Right lobe of liver (tissue), 6 donors: ENCODE measurements at places on chromosomes 4 and X.

- DNase-seq, result no peak
These were observed 57.8 kb upstream of the XAGE1B start for GRCh38 chrX:52574416-52575275.

- DNase-seq, result no peak
These were observed 4.0 kb downstream of the TXK start for GRCh38 chr4:48130100-48130499.

DNA sequence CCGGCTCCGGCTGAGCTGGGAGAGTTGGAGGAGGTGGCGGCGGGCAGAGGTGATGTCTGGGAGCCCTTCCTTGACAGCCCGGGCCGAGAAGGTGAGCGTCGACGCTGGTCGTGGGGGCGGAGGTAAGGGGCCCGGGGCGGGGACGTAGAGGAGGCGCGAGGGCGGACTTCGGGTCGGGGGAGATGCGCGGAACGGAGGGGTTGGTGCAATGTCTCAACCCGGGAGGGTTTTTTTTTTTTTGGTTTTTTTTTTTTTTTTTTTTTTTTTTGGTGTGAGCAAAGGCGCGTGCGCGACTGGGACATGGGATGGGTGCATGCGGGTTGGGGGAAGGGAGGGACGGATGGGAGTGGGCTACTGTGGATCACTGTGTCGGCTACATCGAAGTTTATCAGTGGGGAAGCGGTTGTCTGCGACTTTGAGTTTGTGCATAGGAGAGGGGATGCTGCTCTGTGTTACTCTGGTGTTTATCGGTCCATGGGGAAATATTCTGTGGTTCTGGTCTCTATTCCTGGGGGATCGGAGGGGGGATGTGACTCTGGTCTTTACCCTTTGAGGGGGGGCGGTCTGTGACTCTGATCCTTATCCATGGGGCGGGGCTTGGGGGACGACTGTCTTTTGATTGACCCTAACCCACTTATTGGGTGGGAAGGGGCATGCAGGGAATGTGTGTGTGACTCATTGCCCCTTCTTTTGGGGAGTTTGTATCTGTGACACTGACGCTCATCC, 537 bp downstream of the RBM10 start:
- no peak for DNase-seq

DNA sequence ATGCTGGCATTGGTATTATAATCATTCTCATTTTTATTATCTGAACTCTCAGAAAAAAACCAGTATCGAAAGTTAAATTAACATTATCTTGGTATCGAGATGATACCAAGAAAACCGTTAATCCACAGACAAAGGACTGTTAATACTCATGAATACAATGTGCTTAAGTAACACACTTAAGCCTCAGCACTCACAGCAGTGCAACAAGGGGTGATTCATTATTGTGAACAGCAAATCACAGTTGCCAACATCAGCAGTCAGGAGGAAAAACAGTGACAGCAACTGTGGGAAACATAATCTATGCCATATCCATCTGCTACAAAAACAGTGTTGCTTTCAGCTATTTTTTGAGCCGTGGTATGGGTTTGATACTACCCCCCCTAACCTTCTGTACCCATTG, 210.9 kb upstream of the ATOH1 start:
- DNase-seq, result no peak

- peak; percentile 38 for DNase-seq
These were observed 236.1 kb downstream of the OPHN1 start for GRCh38 chrX:68196939-68197791.

DNA sequence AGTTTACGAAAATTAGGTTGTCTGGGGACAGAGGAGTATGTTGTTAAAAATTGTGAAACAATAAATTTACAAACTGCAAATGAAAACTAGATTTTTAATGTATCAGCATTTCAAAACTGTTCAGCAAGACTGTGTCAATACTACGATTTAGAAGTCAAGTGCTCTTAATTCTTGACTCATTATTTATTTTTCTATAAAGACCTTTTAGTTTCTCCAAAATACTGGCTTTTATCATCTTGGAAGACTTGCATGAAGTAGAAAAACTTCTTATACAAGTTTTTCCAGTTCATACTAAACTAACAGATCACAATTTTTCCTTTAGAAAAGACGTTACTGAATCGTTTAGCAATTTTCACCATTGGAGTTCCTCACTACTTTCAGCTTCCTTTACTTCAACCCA, 231.4 kb downstream of the PPP3CA start:
- no peak for DNase-seq
